ENCODE measurements at places on chromosomes 2 and 18. TPM values are rescaled to one million over a fixed set of nuclear protein-coding genes. Genes with fewer than 3 reads are reported as not detected.

DNA sequence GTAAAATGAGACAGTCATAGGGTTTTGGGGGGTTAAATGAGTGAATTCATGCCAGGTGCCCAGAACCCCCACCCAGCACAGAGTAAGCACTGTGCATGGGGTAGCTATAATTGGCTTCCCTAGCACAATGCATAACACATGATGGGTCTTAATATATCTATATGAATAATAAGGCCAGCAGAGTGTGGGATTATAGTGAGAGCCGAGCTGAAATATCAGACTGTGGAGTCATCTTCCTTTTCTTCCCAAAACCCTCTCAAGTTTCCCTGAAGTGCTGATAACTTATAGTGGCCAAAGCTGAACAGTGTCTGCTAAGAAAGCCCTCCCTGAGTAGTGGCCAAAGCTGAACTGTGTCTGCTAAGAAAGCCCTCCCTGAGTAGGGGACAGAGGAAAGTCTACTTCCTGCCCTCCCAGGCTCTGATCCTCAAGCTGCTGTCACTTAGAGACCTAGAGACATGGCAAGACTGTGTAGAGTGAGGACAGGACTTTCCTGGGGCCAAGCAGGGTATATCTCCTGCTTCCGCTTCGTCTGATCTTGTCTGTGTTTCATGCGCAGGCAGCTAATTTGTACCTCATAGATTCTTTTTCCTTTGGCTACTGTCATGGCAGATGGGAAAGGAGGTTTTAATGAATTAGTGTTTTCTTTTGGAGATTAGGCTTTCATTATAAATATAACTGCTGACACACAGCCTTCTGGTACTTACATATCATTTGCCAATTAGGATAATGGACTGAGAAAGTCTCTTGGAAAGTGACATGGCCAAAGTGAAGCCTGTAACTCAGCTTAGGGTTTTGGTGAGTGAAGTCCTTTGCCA lies 94.9 kb downstream of the FHOD3 start:
- no peak for DNase-seq
- H3K4me3 ChIP-seq, result no peak overlapping the region
- H3K4me1 ChIP-seq, result peaks cover 78% of the 10 kb centered on the region
- H3K36me3 ChIP-seq, result no peaks in the 10 kb centered on the region

GRCh38 chr2:98884658-98885057 lies 51.4 kb downstream of the CRACDL start:
- no peak overlapping the region for H3K4me3 ChIP-seq
- peaks cover 34% of the 10 kb centered on the region for H3K27me3 ChIP-seq
- no peaks in the 10 kb centered on the region for H3K4me1 ChIP-seq
- H3K36me3 ChIP-seq, result no peaks in the 10 kb centered on the region
- H3K27ac ChIP-seq, result no peak overlapping the region

- H3K4me3 ChIP-seq, result no peak overlapping the region
- no peaks in the 10 kb centered on the region for H3K27me3 ChIP-seq
- no peak overlapping the region for H3K27ac ChIP-seq
- no peaks in the 10 kb centered on the region for H3K36me3 ChIP-seq
Measured at GRCh38 chr2:85231952-85232351, 95.8 kb downstream of the TGOLN2 start.

GRCh38 chr2:119684518-119684917 lies 5.5 kb downstream of the TMEM177 start:
- H3K27ac ChIP-seq, result no peak overlapping the region
- DNase-seq, result no peak
- no peak overlapping the region for H3K4me3 ChIP-seq
- peaks cover 10% of the 10 kb centered on the region for H3K4me1 ChIP-seq
- H3K27me3 ChIP-seq, result no peaks in the 10 kb centered on the region

DNA sequence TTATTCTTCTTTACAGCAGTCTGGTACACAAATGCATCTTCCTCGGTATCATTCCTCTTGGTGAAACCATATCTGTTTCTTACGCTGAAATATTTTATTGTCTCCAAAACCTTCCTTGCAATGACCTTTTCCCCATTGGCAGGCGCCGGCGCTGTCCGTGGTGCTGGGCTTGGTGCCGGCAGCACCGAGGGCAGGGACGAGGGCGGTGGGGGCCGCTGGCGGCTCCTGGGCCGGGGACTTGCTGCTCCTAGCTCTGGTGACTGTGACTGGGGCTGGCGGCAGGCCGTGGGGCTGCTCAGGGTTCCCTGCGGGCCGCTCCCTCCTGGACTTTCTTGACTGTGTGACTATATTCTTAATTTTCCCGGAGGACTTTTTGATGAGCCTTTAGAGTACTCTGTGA lies 72.5 kb downstream of the GPR39 start:
- no peak overlapping the region for H3K4me3 ChIP-seq
- no peaks in the 10 kb centered on the region for H3K4me1 ChIP-seq
- peaks cover 17% of the 10 kb centered on the region for H3K27me3 ChIP-seq
- H3K27ac ChIP-seq, result no peak overlapping the region

DNA sequence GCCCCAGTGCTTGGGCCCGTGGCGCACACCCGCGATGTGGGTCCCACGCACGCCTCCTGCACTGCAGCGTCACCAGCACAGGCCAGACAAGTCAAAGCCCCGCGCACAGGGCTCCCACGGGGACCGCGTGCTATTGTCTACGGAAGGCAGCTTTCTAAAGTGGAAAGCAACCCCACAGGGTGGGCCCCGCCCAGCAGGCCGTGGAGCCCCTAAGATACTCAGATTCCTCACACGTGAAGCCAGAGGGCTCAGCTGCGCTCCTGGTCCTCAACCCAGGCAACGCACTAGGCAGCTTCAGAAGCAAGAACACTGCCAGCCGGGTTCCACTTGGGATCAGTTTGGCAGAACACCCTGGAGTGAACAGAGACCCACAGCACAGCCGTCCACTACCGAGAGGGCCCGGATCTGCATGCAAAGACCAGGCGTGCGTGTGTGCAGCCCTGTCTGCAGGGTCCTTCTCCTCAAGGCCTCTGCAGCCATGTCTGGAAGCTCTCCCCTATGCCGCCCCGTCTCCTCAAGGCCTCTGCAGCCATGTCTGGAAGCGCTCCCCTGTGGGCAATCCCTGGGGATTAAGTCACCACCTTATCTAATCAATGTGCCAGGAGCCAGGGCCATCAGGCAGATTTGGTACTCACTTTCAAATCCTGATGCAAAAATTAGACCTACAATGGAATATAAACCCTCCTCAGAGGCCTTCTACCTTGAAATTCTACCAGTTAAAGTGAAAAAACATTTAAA lies 231.3 kb downstream of the HDAC4 start:
- peaks cover 25% of the 10 kb centered on the region for H3K36me3 ChIP-seq
- H3K4me1 ChIP-seq, result peaks cover 26% of the 10 kb centered on the region
- no peak overlapping the region for H3K4me3 ChIP-seq
- no peaks in the 10 kb centered on the region for H3K27me3 ChIP-seq
- no peak overlapping the region for H3K27ac ChIP-seq

Gene PLGLB1
- 2.4 TPM for total RNA-seq
